HTR-8/SVneo (cell line): ENCODE measurements at places on chromosomes 2 and 18.

DNA sequence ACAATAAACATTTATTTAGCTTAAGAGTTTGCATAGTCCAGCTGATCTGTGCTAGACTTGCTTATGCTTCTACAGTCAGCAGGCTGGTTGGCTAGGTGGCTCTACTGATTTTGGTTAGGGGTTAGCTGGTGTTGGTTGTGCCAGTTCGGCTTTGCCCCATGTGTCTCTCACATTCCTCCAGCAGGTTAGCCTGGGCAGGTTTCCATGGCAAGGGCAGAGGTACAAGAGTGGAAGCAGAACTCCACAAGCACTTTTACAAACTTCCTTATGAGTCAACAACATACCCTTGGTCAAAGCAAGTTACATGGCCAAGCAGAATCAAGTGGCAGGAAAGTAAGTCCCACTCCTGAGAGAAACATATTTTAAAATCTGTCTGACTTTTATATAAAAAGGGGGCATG, 82.3 kb downstream of the SS18 start:
- DNase-seq, result no peak

DNA sequence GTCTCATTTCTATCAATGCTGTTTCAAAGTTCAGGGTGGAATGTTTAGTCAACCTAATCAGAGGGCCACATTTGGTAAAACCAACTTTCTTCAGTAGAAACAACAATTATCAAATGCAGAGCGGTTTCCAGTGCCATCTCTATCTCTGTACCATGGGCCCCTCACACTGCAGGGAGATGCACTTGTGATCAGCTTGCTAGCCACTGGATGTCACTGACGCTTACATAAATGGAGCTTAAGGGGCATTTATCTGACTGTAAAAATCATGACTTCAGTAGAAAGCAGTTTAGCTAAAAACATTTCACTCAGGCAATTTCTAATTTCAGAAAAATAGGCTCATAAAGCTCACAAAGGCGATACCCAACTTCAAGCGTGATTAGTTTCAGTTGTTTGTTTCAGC, 678.0 kb downstream of the ZEB2 start:
- no peak for DNase-seq

GRCh38 chr2:150601280-150602038, 114.0 kb upstream of the RND3 start:
- DNase-seq, result no peak

DNA sequence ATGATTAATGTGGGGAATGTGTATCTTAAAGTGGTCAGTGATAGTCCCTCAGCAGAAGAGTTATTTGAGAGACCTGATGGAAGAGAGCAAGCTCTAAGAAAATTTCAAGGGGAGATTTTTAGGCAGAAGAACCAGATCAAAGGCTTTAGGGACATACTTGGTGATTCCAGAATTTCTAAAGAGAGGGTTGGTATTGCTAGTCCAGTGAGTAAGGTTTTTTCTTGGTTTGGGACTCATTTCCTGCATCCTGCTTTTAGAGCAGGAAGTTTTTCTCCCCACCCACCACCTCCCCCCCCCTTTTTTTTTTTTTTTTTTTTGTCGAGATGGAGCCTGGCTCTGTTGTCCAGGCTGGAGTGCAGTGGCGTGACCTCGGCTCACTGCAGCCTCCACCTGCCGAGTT, 42.7 kb upstream of the DYSF start:
- DNase-seq, result no peak

DNA sequence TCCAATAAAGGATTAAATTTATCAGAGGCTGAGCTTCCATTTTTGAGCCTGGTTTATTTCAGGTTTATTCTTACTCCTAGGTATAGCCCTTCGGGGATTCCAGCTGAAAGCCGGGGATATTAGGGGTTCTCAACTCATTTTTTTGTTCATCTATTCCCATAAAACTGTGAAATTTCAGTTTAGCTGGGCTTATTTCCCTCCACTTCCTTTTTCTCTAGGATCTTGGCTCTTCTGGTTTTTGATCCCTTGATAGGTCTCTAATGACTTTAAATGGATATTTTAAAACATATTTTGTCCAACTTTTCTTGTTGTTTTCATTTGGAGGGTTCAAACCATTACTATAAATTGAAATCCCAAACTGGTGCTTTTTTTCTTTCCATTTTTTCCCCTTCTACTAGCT, 23.6 kb upstream of the ZNF512 start:
- DNase-seq, result no peak

- DNase-seq, result no peak
These were observed 144.9 kb downstream of the TGIF1 start for GRCh38 chr18:3594760-3595368.

GRCh38 chr2:204986641-204987040, 441.4 kb downstream of the PARD3B start:
- no peak for DNase-seq

DNA sequence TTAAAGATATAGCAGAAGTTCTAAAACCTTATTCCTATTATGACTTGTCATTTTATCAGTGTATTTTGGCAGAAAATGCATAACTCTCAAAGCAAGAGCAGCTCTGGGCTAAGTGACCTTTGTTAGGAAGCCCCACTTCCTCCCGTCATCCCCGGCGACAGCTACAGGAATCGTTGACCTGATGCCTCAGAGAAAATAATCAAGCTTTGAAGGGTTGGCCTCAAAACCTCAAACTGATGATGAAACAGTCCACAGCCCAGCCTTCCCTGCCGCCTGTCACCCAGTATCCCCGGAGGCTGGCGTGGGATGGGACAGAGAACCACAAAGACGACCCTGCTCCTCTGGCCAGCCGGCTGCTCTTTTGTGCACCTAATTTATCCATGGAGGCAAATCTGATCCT, 65.3 kb downstream of the KCNF1 start:
- no peak for DNase-seq

DNA sequence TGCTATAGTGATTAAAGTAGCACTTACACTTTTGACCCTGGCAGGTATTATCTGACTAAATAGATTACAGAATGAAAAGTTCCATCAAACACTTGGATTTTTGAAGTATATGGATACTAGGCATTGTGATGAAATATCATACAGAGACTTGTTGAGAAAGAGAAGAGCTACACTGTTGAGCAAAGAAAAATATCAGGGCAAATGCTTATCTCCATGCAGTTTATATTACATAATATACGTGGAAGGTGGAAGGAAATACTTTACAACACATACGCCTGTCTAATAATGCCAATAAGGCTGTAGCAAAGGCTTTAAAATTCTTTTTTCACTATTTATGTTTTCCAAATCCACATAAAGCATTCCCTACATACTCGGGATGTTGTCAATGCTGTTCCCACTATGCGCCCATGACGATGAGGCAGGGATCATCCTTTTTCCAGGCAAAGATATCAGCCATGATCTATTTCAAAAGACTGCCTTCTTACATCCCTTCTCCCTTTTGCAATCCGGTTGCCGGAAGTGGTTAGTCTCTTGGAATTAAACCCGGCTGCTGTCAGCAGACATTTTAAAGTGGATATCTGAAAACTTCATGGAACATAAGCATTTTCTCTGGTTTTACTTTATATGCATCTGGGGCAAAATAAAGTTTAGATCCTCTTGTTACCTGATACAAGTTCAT, 92.6 kb upstream of the ITGA4 start:
- no peak for DNase-seq

GRCh38 chr2:162118166-162119031, 33.6 kb downstream of the GCG start:
- no peak for DNase-seq

GRCh38 chr2:55810622-55811020, 113.0 kb downstream of the EFEMP1 start:
- DNase-seq, result no peak

GRCh38 chr2:47008381-47009252, 93.0 kb upstream of the MCFD2 start:
- no peak for DNase-seq

- DNase-seq, result no peak
These were observed 5.7 kb downstream of the MGAT5 start for GRCh38 chr2:134259571-134259970.

DNA sequence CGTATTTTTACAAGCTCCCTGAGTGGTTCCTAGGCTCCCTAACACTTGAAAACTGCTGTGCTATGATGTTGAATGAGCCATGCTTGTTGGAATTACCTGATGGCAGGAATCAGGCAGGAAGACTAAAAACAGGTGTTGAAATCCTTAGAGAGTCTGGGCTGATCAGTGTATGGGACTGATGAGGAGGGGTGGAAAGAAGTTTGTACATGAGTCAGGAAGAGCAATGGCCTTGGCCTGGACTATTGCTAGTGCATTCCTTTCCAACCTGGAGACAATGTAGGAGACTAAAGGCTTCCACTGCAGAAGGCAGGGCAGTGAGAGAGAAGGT, 25.0 kb upstream of the TMBIM1 start:
- DNase-seq, result no peak

GRCh38 chr2:60532421-60532820, 21.0 kb downstream of the BCL11A start:
- DNase-seq, result no peak

- DNase-seq, result no peak
These were observed 49.3 kb downstream of the DSEL start for GRCh38 chr18:67467188-67467587.

DNA sequence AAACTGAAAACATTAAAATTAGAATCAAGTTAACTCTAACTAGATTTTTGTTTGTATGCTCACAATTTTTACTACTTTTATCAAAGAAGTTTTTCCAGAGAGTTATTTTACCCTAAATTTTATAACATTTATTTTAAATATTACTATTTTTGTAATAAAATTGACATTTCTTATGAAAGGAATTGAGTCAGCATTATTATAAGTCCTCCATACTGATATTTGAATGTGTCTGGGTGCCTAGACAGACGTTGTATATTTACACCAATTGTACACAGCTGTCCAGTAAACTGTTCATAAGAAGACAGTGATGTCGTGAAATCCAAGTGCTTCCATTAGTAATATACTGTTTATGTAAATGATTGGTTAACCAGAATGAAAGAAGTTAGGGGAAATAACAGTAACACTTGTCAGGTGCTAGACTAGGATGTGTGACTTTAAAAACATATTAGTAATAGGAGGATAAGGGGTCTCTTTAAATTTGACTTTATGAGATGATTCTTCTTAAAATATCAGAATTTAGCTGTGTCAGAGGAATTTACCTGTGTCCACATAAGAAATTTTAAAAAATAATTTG, 73.7 kb downstream of the TANK start:
- no peak for DNase-seq

- DNase-seq, result no peak
These were observed 267.9 kb upstream of the PIK3C3 start for GRCh38 chr18:41687138-41687537.

- no peak for DNase-seq
These were observed 39.3 kb upstream of the ITSN2 start for GRCh38 chr2:24399434-24400206.

DNA sequence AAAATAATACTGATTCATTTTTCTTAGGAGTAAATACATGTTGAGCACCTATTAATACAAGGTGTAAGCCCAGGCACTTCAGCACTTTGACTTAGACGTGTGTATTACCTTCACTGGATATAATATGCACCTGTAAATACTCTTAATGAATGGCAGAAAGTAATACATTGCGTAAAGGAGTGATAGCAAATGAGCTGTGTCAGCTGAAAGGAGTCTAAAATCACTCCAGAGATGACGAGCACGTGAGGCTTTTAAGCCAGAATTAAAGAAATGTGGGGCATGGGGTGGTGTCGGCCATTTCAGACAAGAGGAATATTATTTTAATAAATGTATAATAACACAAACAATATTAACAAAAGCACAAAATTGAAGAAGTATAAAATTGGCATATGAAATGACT, 722.7 kb downstream of the EPHA4 start:
- no peak for DNase-seq

DNA sequence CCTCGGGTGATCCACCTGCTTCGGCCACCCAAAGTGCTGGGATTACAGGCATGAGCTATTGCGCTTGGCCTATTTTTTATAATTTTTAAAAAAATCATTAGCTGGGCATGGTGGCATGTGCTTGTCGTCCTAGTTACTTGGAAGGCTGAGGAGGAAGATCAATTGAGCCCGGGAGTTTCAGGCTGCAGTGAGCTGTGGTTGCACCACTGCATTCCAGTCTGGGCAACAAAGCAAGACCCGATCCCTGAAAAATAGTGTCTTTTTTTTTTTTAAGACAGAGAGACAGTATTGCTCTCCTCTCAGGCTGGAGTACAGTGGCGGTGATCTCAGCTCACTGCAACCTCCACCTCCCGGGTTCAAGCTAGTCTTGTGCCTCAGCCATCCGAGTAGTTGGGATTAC, 4.8 kb downstream of the SSB start:
- no peak for DNase-seq
